Stimulated activated CD4-positive, alpha-beta T cell treated with anti-CD3 and anti-CD28 coated beads, TNF-alpha, amount 100 ng/mL, for 4 hours (primary cell): ENCODE measurements at places on chromosomes 1 and 21.

- no peak for DNase-seq
Observed at GRCh38 chr1:117590273-117590925, 15.4 kb upstream of the TENT5C start.

- DNase-seq = no peak
Observed at GRCh38 chr1:237012788-237013383, 8.6 kb upstream of the MT1HL1 start.

GRCh38 chr1:234913278-234913649 is 215.4 kb downstream of the TOMM20 start:
- DNase-seq = no peak

GRCh38 chr1:86705665-86705985 is 1.2 kb downstream of the SH3GLB1 start:
- DNase-seq = no peak

DNA sequence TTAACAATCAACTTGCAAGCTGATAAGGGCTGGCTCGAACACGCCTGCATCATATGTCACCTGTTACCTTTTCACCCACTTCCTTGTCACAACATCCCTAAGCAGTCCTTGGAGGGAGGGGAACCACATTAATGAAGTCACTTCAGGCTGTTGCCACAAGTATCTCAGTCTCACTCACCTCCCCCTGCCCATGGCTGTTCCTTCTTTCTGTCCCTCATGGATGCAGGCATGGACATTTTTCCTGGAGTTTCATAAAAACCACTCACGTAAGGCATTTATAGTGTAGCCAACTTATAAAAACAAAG is 76.8 kb upstream of the ANGPTL1 start:
- DNase-seq = no peak

GRCh38 chr1:49626472-49626871 is 397.3 kb downstream of the AGBL4 start:
- no peak for DNase-seq

DNA sequence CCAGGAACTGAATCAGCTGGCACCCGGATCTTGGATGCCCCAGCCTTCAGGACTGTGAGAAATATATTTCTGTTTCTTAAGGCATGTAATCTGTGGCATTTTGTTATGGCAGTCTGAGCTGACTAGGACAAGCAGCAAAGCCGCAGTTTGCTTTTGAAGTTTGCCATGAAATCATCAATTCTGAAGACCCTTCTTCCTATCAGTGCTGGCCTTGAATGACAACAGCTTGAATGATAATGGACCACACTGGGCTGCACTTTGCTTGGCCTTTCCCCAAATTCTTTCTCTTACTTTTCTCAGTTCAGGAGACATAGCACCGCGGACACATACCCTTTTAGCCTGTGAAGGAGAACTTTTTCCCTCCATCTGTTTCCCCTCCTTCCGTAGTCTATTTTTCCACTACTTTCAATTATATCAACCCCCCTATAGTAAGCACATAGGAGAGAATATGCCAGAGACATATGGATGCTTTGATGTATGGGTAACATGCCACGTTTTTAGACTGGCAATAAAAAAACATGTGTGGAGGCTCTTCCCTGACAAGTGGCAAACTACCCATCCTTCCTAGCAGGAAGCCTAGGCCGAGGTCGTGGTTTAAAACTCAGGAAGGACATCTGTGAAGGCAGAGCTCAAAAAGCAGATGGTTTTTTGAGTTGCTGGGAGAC is 42.9 kb downstream of the HLX start:
- DNase-seq = no peak

DNA sequence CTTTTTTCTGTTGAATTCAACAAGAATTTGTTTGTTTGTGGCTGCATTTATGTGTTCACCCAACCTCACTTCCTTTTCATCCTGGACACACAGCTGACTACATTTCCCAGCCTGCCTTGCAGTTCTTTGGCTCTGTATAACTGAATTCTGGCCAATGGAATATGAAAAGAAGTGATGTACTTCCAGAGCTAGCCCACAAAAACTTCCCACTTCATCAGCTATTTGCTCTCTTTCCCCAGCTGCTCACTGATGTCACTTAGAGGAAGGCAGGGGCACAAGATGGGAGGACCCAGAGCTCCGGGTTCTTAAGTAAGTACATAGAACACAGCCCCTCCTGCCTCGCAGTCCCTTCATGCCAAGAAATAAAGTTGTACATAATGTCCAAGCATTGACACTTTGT is 235.0 kb upstream of the FGGY start:
- DNase-seq = no peak

DNA sequence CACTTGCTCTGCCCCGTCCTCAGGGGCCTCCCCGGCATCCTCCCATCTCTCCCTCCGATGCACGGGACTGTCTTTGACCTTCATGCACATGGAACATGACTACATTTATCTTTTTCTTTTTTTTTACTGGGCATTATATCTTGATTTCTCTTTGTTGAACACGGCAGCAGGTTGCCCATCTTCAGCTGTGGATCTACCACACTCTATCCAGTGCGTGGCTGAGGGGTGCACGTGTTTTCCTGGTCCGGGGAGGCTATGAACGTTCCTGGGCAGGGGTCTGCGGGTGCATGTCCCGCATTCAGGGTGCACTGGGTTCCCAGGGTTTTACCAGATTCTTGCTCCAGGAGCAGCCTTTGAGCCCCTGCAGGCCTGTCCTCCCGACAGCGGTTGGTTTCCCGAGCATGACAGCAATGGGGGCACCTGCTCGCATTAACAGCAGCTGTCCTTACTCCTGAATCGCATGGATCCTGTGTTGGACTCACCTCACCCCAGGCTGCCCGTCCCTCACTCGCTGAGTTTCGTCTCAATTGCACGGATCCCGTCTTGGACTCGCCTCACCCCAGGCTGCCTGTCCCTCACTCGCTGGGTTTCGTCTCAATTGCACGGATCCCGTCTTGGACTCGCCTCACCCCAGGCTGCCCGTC is 7.4 kb downstream of the POFUT2 start:
- DNase-seq = no peak

DNA sequence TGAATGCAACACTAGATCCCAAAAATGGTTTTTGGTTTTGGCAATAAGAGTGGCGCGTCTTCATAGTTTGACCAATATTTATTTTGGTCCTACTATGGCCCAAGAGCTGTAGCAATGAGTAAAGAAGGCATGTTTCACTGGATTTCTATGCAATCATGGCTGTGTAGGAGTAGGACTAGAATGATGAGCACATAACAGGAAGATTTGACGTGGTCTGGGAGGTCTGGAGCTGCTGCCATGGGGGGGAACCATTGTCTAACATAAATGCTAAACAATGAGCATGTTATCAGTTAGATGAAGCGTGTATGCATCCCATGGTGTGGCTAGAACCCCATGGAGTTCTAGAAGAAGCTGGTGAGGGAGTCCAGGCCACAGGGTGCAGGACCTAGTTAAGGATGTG is 38.3 kb downstream of the OLIG1 start:
- no peak for DNase-seq

GRCh38 chr1:163029901-163030300 is 39.3 kb upstream of the RGS4 start:
- DNase-seq = no peak

DNA sequence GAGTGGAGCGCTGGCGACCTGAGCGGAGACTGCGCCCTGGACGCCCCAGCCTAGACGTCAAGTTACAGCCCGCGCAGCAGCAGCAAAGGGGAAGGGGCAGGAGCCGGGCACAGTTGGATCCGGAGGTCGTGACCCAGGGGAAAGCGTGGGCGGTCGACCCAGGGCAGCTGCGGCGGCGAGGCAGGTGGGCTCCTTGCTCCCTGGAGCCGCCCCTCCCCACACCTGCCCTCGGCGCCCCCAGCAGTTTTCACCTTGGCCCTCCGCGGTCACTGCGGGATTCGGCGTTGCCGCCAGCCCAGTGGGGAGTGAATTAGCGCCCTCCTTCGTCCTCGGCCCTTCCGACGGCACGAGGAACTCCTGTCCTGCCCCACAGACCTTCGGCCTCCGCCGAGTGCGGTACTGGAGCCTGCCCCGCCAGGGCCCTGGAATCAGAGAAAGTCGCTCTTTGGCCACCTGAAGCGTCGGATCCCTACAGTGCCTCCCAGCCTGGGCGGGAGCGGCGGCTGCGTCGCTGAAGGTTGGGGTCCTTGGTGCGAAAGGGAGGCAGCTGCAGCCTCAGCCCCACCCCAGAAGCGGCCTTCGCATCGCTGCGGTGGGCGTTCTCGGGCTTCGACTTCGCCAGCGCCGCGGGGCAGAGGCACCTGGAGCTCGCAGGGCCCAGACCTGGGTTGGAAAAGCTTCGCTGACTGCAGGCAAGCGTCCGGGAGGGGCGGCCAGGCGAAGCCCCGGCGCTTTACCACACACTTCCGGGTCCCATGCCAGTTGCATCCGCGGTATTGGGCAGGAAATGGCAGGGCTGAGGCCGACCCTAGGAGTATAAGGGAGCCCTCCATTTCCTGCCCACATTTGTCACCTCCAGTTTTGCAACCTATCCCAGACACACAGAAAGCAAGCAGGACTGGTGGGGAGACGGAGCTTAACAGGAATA is 4.2 kb downstream of the TFAP2E start:
- DNase-seq = no peak

GRCh38 chr21:26072666-26073615 is 97.6 kb downstream of the APP start:
- DNase-seq = no peak

DNA sequence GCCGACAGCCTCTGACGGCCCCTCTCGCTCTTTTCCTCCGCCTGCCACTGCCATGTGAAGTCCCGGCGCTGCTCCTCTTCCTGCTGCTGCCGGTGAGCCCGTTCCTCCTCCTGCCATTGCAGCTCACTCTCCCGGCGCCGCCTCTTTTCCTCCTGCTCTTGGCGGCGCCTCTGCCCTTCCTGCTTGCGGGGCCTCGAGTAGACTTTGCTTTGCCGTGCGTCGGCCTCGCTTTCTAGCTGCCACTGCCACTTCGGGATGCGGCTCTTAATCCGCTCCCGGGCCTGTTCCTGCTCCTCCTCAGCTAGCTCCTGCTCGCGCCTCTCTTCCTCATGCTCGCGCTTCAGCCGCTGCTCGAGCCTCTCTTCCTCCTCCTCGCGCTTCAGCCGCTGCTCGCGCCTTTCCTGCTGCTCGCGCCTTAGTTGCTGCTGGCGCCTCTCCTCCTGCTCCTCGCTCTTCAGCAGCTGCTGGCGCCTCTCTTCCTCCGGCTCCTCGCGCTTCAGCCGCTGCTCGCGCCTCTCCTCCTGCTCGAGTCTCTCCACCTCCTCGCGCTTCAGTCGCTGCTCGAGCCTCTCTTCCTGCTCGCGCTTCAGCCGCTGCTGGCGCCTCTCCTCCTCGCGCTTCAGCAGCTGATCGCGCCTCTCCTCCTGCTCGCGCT is 4.3 kb downstream of the TCHH start:
- no peak for DNase-seq

- DNase-seq = no peak
Observed at GRCh38 chr1:94719926-94720793, 100.0 kb upstream of the SLC44A3 start.

DNA sequence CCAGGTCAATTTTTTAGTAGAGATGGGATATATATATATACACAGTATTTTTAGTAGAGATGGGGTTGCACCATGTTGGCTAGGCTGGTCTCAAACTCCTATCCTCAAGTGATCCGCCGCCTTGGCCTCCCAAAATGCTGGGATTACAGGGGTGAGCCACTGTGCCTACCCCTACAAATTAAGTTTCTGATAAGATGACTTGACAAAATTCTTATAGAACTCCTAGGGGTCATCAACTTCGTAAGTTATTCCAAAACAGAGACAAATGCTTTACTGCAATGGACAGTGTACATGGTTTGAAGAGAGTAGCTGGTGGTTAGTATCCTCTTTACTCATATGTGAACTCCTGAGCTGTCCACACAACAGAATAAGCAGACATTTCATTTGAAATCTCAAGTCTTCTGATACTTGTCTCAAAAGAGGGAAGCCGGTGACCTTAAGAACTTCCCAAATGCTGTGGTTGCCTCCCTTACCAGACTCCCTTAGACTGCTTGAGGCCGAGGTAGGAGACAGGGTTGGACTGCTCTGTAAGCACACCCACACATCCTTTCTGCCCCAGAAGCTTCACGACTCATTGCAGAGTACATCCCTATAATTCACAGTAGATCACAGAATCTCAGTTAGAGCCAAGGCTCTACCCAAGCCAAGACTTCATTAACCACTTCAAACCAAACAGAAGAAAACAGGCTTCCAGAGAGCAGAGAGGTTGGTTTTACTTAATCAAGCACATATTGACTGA is 244.1 kb upstream of the IRF2BP2 start:
- no peak for DNase-seq

DNA sequence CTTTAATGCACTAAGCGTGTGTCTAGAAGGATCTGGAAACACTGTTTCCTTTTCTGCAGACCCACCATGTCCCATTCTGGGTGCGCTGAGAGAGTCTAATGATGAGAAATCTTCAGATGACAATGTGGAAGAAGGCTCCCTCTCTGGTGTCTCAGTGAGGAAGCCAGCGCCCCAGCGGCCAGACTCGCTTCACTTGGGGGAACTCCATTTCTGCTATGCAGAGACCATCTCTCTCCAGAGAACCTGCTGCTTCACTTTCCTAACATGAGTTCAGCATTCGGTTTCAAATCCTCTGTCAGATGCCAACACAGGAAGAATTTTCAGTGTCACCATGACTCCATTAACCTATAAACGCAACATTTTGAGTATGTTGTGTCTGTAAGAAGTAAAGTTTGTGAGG is 121.8 kb downstream of the SYF2 start:
- DNase-seq = no peak

GRCh38 chr1:54774820-54775498 is 10.6 kb upstream of the PARS2 start:
- no peak for DNase-seq

- DNase-seq = no peak
Observed at GRCh38 chr1:234175363-234175762, 197.9 kb upstream of the COA6 start.

- no peak for DNase-seq
Observed at GRCh38 chr1:240465531-240465940, 146.4 kb downstream of the GREM2 start.

DNA sequence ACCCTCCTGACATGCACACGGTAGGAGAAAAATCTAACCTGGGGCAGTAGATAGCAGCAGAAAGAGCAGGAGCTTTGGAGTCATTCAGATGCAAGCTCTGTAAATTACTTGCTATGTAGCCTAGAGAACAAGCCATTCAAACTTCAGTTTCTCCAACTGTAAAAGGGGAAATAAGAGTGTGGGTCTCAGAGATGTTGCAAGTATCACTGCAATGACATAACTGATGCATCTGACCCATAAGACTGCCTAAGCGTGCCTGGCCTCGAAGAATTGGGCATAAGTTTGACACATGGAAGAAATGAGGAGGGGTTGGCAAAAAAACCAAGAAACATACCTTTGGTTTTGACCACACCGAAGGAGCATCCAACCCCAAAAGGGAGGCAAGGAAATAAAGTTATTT is 5.2 kb downstream of the AK2 start:
- DNase-seq = no peak
